Activated naive CD4-positive, alpha-beta T cell treated with anti-CD3 and anti-CD28 coated beads for 36 hours (primary cell): ENCODE measurements at places on chromosomes 2 and 18. TPM values are rescaled to one million over a fixed set of nuclear protein-coding genes. Genes with fewer than 3 reads are reported as not detected.

DNA sequence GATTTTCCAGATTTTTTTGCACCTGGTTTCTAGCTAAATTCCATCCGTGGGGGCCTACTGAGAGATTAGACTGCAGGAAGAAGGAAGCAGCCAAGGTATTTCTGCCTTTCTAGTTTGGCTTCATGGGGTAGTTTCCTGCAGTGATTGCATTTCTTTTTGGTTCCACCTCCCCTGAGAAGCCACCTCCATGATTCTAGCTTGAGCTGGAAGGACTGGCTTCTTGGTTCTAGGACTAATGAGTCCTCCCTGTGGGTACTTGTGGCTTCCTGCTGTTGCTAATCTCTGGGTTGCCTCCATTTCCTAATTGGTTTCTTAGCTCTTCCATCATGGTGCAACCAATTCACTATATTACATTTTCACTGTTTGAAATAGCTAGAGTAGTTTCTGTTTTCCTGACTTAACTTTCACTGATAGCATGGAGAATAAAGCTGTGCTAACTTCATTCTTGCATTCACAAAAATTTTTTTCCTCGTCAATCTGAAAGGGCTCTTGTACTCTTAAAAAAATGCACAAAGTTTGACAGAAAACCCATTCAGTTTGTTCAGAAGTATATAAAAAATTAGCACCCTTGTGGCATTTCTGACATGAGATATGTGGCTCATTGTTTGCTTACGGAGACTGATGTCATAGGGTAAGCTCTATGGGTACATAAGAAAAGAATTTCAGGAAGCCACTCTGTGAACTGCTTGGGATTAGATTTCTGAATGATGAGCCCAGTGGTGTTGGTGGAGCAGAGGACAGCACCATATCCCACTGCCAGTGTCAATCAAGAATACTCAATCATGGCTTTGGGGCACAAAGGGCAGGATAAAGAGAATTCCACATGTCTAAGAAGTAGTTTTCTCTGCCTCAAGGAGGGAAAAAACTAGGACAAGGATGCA lies 242.8 kb upstream of the RBMS1 start:
- no peaks in the 10 kb centered on the region for H3K27me3 ChIP-seq
- no peaks in the 10 kb centered on the region for H3K36me3 ChIP-seq
- no peaks in the 10 kb centered on the region for H3K4me1 ChIP-seq
- no peak overlapping the region for H3K4me3 ChIP-seq

GRCh38 chr2:232013701-232014353 lies 52.3 kb downstream of the DIS3L2 start:
- DNase-seq, result no peak
- H3K27ac ChIP-seq, result no peak overlapping the region
- no peak overlapping the region for H3K4me3 ChIP-seq
- no peaks in the 10 kb centered on the region for H3K27me3 ChIP-seq
- peaks cover 18% of the 10 kb centered on the region for H3K4me1 ChIP-seq

NDC80 gene
- 108 TPM for total RNA-seq

- no peaks in the 10 kb centered on the region for H3K36me3 ChIP-seq
- DNase-seq, result no peak
- no peak overlapping the region for H3K4me3 ChIP-seq
- no peaks in the 10 kb centered on the region for H3K4me1 ChIP-seq
These were observed 136.9 kb downstream of the CDH20 start for GRCh38 chr18:61470031-61470674.

D2HGDH gene
- 19.4 TPM for total RNA-seq

- H3K4me3 ChIP-seq, result no peak overlapping the region
These were observed 20.8 kb downstream of the SLC38A11 start for GRCh38 chr2:164934401-164935117.

CTAGE1 gene
- total RNA-seq, result not detected

- H3K36me3 ChIP-seq, result no peaks in the 10 kb centered on the region
- H3K27ac ChIP-seq, result peak overlapping the region; percentile 68
- peaks cover 21% of the 10 kb centered on the region for H3K4me1 ChIP-seq
- no peak overlapping the region for H3K4me3 ChIP-seq
- no peaks in the 10 kb centered on the region for H3K27me3 ChIP-seq
These were observed 12.6 kb upstream of the RAB17 start for GRCh38 chr2:237603049-237603717.

GAD1 gene
- 0.86 TPM for total RNA-seq
